ENCODE measurements at places on chromosomes 16 and 17. TPM values are rescaled to one million over a fixed set of nuclear protein-coding genes. Genes with fewer than 3 reads are reported as not detected.

- DNase-seq = no peak
Measured at GRCh38 chr16:17497648-17498047, 26.9 kb upstream of the XYLT1 start.

- no peak for DNase-seq
Measured at GRCh38 chr16:58125041-58125440, 4.1 kb downstream of the CFAP20 start.

The GLP2R gene
- 0.06 TPM for polyA plus RNA-seq

The HSD11B2 gene
- 0.07 TPM for polyA plus RNA-seq

- no peak for DNase-seq
Measured at GRCh38 chr16:58493756-58494431, 6.0 kb upstream of the NDRG4 start.

The ABCC6 gene
- polyA plus RNA-seq = 0.87 TPM

- no peak for DNase-seq
Measured at GRCh38 chr17:54754560-54754959, 146.1 kb upstream of the TOM1L1 start.

DNA sequence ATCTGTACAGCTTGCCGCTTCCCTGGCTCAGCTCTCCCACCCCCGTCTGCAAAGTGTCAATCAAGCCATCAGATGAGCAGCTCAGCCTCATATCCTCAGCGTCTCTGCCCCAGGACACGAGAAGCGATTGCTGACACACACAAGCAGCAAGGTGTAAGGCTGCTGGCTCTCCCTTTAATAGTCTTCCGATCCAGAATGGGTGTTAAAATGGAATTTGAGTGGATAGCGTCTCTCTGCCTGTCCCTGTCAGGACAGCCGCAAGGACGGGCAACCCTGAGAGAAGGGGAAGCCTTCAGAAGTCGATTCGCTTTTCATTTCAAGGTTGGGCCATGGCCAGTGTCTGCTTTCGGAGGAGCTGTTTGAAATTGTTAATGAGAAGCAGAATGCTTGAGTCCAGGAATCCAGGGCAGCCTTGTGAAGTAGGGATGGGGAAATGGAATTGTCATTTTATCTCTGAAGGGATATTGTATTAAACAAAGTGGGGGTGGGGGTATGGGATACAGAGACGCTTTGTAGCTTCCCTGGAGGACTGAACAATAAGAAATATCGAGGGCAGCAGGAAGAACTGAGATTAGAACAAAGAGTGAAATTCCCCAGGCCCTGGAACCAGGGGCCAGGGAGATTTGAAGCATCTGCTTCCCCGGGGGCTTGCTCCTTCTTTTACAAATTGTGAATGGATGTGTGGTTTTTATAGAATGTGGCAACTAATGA lies 4.7 kb upstream of the PIPOX start:
- DNase-seq = no peak

The TPSD1 gene
- polyA plus RNA-seq = not detected

DNA sequence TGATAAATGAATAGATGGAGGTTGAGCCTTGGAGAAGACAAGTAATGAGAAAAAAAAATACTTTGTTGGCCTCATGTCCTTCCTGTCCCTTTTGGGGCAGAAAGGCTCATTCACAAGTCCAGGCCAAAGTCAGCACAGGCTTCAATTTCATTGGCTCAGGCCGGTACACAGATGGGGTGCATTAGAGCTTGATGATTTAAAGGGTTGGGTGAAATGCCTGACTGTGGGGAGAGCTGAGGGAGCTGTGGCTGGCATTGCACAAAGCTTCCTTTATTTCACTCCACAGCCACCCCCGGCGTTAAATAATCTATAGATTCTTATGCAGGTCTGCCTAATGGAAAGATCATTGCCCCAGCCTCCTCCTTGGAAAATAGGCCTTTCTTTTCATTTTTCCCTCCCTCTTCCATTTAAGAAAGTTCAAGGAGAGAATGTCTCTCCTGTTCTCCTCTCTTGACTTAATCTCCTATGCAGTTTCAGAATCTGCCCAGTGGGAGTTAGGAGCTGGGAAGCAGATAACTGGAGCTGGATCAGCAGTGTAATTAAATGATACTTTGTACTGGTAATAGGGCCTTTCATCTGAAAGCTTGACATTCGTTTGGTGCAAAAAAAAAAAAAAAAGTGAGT lies 24.4 kb downstream of the YPEL2 start:
- no peak for DNase-seq

The TMEM235 gene
- polyA plus RNA-seq = not detected

GRCh38 chr17:41377546-41377945 lies 4.6 kb downstream of the KRT34 start:
- DNase-seq = peak; percentile 83

GRCh38 chr17:78535273-78536197 lies 41.7 kb downstream of the DNAH17 start:
- DNase-seq = no peak

The GCGR gene
- not detected for polyA plus RNA-seq

The ZNF267 gene
- polyA plus RNA-seq = 3.5 TPM

DNA sequence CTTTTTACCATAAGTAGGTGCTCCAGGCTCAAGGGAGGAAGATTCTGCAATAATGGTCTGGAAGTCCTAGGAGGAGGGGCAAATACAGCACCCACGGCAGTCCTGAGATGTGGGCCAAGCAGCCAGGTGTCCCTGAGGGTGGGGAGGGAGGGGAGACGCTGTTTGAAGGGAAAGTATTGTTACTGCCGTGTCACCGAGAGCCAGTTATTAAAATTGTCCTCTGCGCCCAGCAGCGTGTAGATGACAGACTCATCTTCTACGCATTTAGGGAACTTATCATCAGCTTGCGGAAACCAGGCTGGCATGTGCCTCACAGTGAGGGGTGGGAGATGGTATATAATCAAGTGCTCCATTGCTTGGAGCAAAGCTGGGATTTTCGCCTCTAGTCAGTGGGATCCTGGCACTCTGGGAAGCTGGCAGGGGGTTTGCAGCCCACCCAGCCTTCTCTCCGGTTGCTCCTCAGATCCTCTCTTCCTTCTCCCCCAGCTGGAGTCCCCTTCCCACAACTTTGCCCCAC lies 104.6 kb downstream of the OR1D5 start:
- DNase-seq = no peak

DNA sequence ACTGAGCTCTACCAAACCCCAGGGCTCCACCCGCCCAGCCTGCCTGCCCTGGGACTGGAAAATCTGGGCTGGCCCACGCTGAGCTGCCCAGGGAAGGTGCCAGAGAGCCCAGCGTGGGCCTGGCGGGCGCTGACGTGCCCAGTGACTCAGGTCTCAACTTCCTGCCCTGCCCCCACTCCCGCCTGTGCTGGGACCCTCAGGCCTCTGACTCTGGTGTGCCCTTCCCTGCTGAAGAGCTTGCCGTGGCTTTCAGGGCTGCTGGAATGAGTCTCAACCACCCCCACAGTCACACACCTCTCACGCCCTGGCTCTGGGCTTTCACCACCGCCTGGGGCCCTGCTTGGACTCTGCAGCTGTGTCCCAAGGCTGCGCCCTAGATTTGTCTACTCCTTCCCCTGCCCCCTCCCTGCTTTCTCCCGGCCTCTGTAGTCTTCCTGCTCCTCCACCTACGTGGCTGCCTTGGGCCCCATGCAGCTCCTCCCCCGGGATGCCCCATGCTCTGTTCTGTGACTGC lies 10.4 kb downstream of the LLGL1 start:
- no peak for DNase-seq

GRCh38 chr17:62666061-62666800 lies 38.8 kb downstream of the MRC2 start:
- no peak for DNase-seq

The NPTX1 gene
- 0.21 TPM for polyA plus RNA-seq

DNA sequence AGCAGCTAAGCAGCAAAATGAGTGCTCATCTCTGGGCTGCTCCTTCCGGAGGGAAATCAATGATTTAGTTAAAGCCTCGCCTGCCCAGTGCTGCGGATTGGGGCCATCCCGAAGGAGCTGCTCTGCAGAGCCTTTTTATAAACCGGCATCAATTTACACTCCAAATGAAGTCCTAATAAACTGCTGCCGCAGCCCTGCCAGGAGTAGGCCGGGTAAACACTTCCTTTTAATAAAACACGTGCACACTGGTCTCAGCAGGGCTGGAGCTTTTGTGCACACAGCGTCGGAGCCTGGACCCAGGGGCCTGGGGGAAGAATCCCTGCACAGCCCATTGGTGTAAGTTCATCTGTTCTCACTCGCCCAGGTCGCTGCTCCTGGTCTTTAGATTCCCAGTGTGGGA lies 79.6 kb upstream of the HS3ST2 start:
- DNase-seq = no peak

GRCh38 chr17:7574176-7574953 lies 5.1 kb upstream of the CD68 start:
- DNase-seq = no peak

GRCh38 chr17:21124086-21124485 lies 2.7 kb upstream of the DHRS7B start:
- DNase-seq = no peak

DNA sequence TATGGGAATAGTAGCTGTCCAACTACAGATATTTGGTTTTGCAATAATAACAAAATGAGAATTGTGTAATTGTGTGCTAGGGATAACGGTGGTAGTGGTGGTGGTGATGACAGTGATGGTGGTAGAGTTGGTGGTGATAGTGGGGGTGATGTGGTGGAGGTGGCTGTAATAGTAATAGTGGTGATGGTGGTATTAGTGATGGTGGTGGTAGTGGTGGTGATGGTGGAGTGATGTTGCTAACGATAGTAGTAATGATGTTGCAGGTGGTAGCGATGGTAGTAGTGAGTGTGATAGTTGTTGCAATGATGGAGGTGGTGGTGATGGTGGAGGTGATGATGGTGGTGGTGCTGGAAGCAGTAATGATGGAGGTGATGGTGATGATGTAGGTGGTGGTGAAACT lies 94.4 kb downstream of the HS3ST3B1 start:
- no peak for DNase-seq

DNA sequence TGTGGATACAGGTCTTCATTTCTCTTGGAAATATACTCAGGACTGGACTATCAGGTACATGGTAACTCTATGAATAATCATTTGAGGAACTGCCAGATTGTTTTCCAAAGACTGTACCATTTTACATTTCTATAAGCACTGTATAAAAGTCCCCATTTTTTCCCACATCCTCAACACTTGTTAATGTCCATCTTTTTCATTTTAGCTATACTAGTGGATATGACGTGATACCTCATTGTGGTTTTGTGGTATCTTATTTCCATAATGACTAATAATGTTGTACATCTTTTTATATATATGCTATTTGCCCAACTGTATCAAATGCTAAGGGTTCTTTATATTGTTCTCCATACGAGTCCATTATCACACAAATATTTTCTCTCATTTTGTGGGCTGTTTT lies 22.9 kb downstream of the NUP88 start:
- no peak for DNase-seq

- DNase-seq = no peak
Measured at GRCh38 chr16:80619824-80620223, 79.0 kb downstream of the DYNLRB2 start.

Data from BJ (cell line).